GM23338 (cell line): ENCODE measurements at places on chromosomes 6 and 20.

GRCh38 chr20:14331646-14332045 is 5.8 kb downstream of the FLRT3 start:
- no peak for DNase-seq

GRCh38 chr6:25922301-25922700 is 8.2 kb downstream of the SLC17A2 start:
- no peak for DNase-seq

GRCh38 chr6:33211136-33211535 is 2.8 kb downstream of the RING1 start:
- no peak for DNase-seq

DNA sequence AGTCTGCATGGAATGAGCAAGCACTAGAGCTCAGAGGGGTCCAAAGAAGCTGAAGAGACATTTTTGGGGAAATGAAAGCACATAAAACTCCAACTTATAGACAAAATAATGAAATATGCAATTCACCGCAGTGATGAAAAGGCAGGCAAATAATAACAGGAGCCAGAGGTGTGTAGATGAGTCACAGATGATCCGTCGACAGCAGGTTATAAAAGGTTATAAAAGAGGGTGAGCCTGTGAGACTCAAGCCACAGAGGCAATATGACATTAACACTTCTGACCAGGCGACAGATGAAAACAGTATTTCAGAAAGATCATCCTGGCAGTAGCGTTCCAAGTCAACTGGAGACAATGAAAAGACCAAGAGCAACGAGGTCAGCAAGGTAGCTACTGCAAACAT is 35.8 kb upstream of the ANKRD60 start:
- DNase-seq, result no peak

GRCh38 chr6:155274106-155274505 is 10.3 kb downstream of the CLDN20 start:
- DNase-seq, result no peak
